ENCODE measurements at places on chromosomes 3 and 15.

DNA sequence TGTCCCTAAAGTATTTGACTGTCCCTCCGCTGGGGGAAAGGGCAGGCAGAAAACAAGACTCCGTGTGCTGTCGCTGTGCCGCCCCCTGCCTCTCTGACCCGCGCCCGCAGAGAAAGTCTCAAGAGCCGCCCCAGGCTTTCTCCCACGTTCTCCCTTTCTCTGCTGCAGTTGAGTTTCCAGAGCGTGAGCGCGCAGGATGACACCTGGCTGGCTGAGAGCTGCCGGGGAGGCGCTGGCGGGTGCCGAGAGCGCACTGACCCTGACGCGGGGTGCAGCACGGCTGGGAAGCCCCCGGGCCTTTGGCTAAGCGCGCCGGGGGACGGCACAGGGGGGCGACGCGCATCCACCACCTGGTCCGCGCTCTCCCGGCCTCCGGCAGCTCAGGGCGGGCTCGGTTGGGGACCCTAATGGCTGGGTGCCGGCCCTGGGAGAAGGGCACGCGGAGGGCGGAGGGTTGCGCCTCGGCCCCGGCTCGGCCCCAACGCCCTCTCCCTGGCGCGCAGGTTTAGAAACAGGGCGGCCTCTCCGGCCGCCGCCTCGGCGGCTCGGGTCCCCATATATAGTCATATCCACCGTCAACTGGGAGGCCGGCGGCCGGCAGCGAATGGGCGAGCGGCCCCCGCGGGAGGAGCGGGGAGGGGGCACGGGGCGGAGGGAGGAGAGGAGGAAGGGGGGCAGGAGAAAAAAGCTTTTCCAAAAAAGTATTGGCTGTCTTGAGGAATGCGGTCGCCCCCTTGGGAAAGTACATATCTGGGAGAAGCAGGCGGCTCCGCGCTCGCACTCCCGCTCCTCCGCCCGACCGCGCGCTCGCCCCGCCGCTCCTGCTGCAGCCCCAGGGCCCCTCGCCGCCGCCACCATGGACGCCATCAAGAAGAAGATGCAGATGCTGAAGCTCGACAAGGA, at the start of gene TPM1:
TSS of gene TPM1 (plus strand) at position 774 of the 903 bp plus-strand sequence. CDS start at position 857, 83 bp downstream.
- peak; percentile 69 for DNase-seq

DNA sequence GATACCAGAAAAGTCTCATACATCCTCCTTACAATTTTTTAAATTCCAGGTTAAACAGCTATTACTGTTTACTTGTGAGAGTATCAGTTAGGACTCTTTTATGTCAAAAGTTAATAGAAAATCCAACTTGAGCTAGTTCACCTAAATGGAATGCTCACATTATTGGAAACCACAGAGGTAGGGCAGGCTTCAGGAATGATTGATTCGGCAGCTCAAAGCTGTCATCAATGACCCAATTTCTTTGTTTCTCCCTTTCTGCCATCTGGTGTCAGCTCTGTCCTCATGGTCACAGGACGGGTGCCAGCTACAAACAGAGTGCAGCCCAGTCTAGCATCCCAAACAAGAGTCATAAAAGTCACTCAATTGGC, 32.2 kb downstream of the CFAP20DC start:
- DNase-seq: peak; percentile 44

DNA sequence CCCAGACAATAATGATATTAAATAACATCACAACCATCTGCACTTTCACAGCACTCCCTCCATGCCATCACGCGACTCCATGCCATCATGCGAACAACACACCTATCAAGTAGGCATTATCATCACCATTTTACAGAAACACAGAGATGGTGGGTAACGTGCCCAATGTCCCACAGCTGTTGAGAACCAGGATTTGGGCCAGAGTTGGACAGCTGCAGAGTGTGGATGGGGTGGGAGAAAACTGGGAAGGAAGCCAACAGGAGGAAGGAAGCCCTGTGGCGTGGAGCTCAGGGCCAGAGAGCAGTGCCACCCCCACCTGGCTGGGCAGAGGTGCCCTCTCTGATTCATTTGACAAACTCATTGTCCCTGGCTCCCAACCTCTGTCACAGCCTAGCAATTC, 29.0 kb downstream of the RBPMS2 start:
- no peak for DNase-seq

- DNase-seq: no peak
Measured at GRCh38 chr3:128707928-128708494, 18.0 kb upstream of the RAB7A start.

- DNase-seq: peak; percentile 1
Measured at GRCh38 chr3:145807990-145808389, 353.0 kb downstream of the PLOD2 start.

DNA sequence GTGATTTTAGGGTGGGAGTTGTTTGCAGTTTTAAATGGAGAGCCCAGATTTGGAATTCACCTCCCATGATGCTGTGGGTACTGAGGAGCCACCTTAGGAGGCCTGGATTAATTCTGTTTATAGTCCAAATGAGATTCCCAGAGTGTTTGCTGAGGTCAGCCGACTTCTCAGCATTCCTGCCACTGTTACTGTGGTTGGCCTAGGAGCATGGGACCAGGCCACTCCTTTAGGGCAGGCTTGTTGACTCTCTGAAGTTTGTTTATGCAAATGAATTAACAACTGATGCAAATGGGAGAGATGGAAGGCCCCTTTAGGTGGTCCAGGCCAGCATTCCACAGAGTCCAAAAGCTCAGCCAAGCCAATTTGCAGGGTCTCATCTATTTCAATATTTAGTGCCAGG, 46.1 kb downstream of the CACNA2D3 start:
- no peak for DNase-seq

DNA sequence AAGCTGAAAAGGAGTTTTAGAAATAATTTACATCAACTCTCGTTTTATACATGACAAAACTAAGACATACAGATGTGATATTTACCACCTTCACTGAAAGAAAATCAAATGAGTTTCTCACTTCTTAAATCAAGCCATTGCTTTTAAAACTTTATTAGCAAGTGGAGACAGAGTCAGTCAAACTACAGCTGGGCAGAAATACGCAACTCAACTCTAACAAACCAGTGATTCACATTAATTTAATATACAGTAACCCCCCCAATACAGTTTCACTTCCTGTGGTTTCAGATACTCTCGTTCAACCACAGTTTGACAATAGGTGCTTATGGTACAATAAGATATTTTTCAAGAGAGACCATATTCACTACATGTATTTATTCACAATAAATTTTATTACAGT, 477.1 kb downstream of the MAGI1 start:
- DNase-seq: no peak

GRCh38 chr3:134619884-134620445, 30.9 kb downstream of the KY start:
- no peak for DNase-seq

- DNase-seq: no peak
Measured at GRCh38 chr3:159887911-159888310, 100.7 kb upstream of the IL12A start.

GRCh38 chr15:34610354-34610753, 26.9 kb upstream of the GOLGA8B start:
- peak; percentile 35 for DNase-seq

GRCh38 chr15:25342629-25343028, 96.2 kb downstream of the UBE3A start:
- no peak for DNase-seq

- no peak for DNase-seq
Measured at GRCh38 chr3:11791339-11792200, 55.1 kb downstream of the TAMM41 start.

DNA sequence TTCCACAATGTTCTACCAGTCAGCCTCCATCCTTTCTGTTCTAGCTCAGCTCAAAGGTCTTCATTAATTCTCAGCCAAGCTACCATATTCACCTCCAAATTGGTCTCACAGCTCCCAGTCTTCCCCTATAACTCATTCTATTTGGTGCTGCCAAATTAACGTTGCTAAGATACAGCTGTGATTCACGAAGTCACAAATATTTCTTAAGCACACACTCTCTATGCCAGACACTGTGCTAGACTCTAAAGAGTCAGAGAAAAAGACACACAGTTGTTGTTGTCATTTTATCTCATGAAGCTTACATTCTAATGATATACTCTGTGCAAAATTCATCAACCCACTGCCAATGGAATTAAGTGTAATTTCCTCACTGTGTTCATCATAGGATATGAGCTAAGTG, 102.8 kb downstream of the FRMD5 start:
- peak; percentile 35 for DNase-seq

DNA sequence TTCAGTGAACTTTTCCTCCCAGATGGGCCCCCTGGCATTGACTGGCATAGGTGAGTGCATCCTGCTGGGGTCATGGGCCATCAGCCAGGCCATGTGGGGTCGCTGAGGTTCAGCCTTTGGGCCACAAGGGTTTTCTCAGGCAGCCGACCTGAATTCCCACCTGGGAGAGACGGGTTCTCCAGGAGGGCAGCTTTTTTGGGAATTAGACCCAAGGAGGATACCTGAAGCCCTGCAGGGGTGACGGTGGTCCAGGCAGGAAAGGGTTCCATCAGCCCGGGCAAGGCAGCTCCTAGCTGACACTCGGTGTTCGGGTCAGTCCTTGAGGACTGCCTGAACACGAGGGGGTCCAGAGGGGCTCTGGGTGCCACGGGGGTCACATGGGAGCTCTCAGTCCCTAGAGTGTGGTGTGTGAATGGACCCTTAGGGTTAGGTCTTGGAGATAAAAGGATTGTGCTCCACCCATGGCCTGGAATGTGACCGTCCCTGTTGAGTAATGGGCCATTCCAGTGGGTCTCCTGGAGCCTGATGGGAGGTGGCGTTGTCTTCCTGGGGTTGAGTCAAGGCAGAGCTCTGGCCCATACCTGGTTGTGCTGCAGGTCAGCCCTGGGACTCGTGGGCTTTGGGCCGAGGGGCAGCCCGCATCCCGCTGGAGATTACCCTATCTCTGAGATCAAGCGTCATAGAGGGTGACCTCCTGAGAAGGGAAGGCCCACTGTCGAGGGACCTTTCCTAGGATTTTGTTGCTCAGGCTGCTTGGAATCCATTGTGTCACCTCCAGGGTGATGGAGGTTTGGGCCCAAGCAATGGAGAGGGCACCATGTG, 192.8 kb downstream of the UBE3A start:
- no peak for DNase-seq

GRCh38 chr15:72389231-72389630, 8.9 kb upstream of the TMEM202 start:
- no peak for DNase-seq

GRCh38 chr3:47323431-47324277, 40.9 kb downstream of the KLHL18 start:
- no peak for DNase-seq

DNA sequence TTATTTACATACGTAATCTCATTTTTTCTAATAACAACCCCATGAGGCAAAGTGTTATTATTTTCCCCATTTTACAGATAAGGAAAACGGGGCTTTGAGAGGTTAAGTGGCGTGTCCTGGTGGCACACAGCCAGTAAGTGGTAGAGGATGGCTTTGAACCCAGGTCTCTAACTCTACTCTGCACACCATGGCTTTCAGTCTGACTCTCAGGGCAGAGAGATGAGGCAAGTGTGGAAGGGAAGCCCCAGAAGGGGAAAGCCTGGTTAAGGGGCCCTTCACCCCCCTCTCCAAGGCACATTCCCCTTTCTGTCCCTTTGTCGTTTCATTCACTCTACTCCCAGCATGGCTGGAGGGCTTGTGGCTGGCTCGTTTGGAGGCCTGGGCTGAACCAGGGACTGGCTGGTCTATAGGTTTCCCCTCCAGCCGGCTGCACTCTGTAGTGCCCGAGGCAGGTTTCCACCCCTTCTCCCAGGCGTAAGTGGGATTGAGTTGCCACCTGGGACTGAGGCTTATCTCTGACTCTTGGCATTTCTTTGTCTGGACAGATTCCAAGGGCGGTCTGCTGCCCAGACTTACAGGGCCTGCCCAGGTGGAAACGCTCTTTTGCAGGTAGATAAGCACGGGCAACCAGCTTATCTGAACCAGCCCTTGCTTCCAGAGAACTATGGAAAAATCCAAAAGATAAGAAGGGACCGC, 12.1 kb downstream of the SEMA4B start:
- no peak for DNase-seq

DNA sequence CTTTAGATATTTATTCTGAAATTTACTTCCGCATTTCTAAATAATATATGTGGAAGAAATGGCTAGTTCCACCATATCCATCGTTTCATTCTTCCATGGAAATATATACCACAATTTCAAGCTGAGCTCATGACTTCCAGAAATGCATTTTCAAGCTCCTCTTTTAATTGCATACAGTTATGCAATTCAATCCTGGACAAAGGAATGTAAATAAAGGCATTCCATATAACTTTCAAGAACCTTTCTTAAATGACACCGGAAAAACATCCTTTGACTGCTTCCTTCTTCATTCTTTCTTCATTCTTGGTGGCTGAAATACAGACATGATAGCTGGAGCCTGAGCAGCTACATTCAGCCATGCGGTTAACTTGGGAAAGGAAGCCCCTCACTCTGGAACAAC, 185.2 kb upstream of the GADL1 start:
- DNase-seq: no peak

GRCh38 chr3:46856576-46857471, 6.4 kb downstream of the MYL3 start:
- DNase-seq: no peak

- no peak for DNase-seq
Measured at GRCh38 chr3:142210144-142210543, 15.2 kb downstream of the GK5 start.

- no peak for DNase-seq
Measured at GRCh38 chr3:72134989-72135451, 350.1 kb upstream of the PROK2 start.

- DNase-seq: no peak
Measured at GRCh38 chr15:29910068-29910467, 87.8 kb upstream of the TJP1 start.

GRCh38 chr3:46972396-46972795, 4.1 kb downstream of the CCDC12 start:
- no peak for DNase-seq

GRCh38 chr3:151403246-151403645, 18.7 kb upstream of the P2RY12 start:
- no peak for DNase-seq

GRCh38 chr15:66670762-66671580, 31.1 kb upstream of the SMAD6 start:
- peak; percentile 97 for DNase-seq

DNA sequence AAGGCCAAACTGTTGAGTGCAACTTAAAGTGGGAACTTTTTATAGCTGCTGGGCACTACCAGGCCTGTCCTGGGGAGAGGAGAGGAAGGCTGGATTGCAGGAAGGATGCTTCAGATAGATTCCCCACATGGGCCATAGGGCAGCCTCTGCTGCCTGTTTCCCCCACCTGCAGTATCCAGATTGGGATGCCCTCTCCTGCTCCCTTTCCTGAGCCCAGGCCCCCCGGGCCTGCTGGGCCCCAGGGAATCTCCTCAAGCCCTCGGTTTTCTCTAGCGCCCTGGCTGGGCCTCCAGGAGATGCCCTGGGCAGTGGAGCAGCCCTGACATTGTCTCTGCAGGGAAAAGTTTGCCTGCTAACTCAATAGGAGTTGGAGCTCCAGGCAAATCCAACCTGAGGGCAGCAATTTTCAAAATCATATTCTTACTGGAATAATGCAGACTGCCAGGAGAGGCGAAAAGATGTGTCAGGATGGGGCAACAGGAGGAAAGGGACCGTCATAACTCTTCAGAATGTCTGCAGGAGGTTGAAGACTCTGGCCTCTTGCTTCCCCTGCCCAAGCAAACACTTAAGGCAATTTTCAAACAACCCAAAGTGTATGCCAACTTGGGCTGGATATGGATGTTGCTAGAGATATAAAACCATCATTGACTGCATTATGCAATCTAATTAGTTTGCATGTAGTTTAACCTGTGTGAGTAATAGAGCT, 4.4 kb downstream of the NR2F2 start:
- no peak for DNase-seq

Data from NCI-H69 (cell line).